Lower lobe of right lung (tissue), 2 donors: ENCODE measurements at places on chromosomes 2 and 18. TPM values are rescaled to one million over a fixed set of nuclear protein-coding genes. Genes with fewer than 3 reads are reported as not detected.

DNA sequence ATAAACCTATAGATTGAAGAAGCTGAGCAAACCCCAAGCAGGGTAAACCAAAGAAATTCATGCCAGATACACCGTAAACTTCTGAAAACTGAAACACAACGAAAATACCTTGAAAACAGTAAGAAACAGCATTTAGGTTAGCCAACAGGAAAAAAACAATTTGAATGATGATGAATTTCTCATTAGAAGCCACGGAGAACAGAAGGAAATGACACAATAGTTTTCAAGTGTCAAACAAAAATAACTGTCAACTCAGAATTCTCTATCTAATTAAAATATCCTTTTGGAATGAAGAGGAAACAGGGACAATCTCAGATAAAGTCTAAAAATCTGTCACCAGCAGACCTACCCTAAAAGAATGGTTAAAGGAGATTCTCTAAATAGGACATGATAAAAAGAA, 37.3 kb upstream of the MALL start:
- H3K27ac ChIP-seq, result no peak overlapping the region
- DNase-seq, result no peak
- no peaks in the 10 kb centered on the region for H3K36me3 ChIP-seq

DNA sequence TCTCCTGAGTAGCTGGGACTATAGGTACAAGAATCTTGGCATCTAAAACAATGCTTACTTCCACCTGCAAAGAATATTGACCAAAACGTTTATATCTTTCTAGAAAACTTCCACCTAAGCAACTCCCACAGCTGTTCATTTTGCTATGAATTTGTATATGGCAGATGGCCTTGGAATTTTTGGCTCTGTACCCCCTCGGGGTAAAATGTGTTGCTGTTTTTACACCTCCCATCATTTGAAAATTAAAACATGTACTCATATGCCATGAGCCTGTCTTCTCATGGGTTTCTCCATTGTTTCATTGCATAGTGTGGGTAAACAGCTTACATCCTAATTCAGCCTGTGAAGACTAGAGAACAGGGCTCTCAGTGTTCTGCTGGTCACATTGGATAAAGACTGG, 853.6 kb upstream of the SOX11 start:
- H3K27me3 ChIP-seq, result no peaks in the 10 kb centered on the region
- no peak for DNase-seq
- H3K36me3 ChIP-seq, result no peaks in the 10 kb centered on the region
- H3K4me3 ChIP-seq, result no peak overlapping the region

DNA sequence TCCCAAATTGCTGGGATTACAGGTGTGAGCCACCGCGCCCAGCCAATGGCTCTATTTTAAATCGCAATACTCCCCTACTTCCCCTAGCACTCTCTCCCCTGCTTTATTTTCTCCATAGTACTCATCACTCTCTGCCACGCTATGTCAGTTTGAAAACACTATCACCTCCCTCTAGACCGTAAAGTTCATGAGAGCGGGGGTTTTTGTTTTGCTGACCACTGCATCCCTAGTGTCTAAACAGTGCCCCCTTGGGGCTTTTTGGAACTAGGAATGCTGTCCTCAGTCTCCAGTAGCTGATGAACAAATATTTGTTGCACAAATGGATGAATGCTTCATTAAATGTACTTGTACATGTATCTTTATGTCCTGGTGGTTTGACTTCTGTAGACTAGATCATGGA, 44.1 kb downstream of the ATOH8 start:
- peaks cover 50% of the 10 kb centered on the region for H3K4me1 ChIP-seq
- no peak for DNase-seq
- no peaks in the 10 kb centered on the region for H3K36me3 ChIP-seq
- no peak overlapping the region for H3K27ac ChIP-seq
- no peak overlapping the region for H3K4me3 ChIP-seq

DNA sequence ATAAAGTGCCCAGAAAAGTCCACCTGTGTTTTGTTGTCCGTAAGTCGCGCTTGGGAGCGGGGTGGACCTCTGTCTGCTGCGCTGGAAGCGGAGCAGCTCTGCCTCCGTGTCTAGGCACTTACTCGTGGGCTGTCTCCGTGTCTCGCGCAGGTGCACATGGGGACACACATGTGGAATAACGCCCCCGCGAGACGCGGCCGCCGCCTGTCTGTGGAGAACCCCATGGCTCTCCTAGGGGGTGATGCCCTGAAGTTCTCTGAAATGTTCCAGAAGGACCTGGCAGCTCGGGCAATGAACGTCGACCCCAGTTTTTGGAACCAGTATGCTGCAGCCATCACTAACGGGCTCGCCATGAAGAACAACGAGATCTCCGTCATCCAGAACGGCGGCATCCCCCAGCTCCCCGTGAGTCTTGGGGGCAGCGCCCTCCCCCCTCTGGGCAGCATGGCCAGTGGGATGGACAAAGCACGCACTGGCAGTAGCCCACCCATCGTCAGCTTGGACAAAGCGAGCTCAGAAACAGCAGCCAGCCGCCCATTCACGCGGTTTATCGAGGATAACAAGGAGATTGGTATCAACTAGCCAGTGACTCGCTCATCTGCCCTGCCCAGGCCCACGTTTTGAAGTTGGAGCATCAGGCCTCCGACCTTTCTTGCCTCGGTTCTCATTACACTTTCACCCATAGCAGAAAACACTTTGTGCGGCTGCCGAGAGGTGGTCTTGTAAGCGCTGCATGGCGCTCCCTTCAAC, 17.3 kb downstream of the SALL3 start:
- H3K36me3 ChIP-seq, result no peaks in the 10 kb centered on the region
- H3K4me1 ChIP-seq, result no peaks in the 10 kb centered on the region
- no peak overlapping the region for H3K27ac ChIP-seq
- H3K4me3 ChIP-seq, result no peak overlapping the region
- no peaks in the 10 kb centered on the region for H3K27me3 ChIP-seq

DNA sequence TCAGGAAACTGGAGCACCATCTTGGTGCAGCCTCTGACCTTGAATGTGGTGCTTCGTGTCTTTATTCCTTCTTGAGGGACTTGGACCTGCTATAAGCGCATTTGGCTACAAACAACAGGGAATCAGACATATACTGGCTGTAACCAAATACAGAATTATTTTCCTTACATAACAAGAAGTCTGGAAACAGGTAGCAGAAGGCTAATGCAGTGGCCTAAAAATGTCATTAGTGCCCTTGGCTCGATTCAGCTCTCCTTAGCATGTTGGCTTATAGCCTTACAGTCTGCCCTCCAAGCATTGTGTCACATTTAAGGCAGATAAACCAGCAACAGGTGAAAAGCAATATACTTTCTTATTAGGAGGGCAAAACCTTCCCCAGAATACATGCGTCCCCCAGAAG, 655.4 kb downstream of the XIRP2 start:
- no peaks in the 10 kb centered on the region for H3K27me3 ChIP-seq
- H3K4me1 ChIP-seq, result no peaks in the 10 kb centered on the region
- no peak overlapping the region for H3K4me3 ChIP-seq
- DNase-seq, result no peak

GRCh38 chr2:70069049-70069448, 18.2 kb upstream of the PCBP1 start:
- H3K4me3 ChIP-seq, result no peak overlapping the region
- H3K27ac ChIP-seq, result peak overlapping the region; percentile 77
- no peak for DNase-seq
- no peaks in the 10 kb centered on the region for H3K27me3 ChIP-seq

Gene C1QL2
- not detected for total RNA-seq

DNA sequence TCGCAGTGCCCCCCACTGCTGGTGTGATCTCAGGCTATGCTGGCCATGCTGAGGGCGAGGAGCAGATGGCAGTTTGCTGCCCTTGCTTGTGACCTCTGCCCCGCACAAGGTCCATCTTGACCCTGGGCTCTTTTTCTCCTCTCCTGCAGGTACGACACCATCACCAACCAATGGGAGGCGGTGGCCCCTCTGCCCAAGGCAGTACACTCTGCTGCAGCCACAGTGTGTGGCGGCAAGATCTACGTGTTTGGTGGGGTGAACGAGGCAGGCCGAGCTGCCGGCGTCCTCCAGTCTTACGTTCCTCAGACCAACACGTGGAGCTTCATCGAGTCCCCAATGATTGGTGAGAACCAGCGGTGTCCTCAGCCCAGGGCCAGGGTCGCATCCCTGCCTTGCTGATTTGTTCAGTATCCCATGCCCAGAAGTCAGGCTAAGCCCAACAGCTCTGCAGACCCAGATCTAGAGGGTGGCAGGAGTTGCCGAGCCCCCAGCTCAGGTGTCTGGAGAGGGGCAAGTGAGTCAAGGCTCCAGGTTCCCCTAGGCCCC, 223.8 kb downstream of the ATAD2B start:
- H3K27ac ChIP-seq, result no peak overlapping the region
- no peak overlapping the region for H3K4me3 ChIP-seq
- no peak for DNase-seq
- H3K36me3 ChIP-seq, result peaks cover 25% of the 10 kb centered on the region
- H3K4me1 ChIP-seq, result peaks cover 3% of the 10 kb centered on the region

- peaks cover 4% of the 10 kb centered on the region for H3K4me1 ChIP-seq
- no peaks in the 10 kb centered on the region for H3K27me3 ChIP-seq
- DNase-seq, result no peak
- H3K27ac ChIP-seq, result no peak overlapping the region
Observed at GRCh38 chr2:171267855-171268629, 107.3 kb upstream of the TLK1 start.

DNA sequence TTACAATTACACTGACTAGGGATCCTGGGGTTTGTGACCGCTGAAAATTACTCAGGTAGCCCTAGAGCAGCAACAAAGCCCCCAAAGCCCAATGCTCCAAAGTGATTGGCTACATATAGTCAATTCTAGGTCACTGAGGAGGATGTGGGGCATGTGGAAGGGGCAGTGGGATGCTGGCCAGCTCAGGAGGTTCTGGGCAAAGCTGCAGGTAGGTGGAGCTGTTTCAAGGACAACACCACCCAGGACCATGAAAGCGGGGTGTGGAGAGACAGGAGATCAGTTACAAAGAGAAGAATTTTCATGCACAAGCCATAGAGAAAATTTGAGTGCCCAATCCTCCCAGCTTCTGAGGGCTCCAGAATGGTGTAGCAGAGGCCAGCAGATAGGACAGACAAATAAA, 75.0 kb upstream of the CCDC85A start:
- H3K27ac ChIP-seq, result no peak overlapping the region
- H3K4me1 ChIP-seq, result no peaks in the 10 kb centered on the region
- H3K4me3 ChIP-seq, result no peak overlapping the region

GRCh38 chr2:232117413-232117812, 155.9 kb downstream of the DIS3L2 start:
- no peak for DNase-seq
- no peaks in the 10 kb centered on the region for H3K27me3 ChIP-seq
- peaks cover 5% of the 10 kb centered on the region for H3K36me3 ChIP-seq
- H3K4me1 ChIP-seq, result no peaks in the 10 kb centered on the region
- H3K4me3 ChIP-seq, result no peak overlapping the region
